Stimulated activated CD4-positive, alpha-beta T cell treated with anti-CD3 and anti-CD28 coated beads, Interleukin-4, amount 100 ng/mL, for 24 hours (primary cell): ENCODE measurements at places on chromosomes 6 and 20.

- DNase-seq: no peak
Observed at GRCh38 chr6:28996844-28997510, 8.1 kb downstream of the ZNF311 start.

DNA sequence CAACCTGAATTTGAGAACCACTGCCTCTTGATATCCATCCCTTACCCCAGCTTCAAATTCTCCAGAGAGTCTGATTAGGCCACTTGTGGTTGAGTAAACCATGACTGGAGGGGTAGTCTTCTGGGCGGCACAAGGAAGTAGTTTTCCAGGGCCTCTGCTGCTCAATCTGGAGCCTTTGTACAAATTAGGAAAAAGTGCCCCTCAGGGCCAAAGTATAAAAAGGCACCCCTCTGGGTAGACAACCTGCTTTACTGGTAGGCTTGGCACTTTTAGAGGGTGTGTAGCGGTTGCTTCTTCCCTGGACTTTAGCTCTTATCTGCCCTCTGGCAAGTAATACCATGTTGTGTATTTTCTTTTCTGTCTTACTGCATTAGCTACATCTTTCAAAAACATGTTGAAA, 32.9 kb upstream of the RPL7L1 start:
- no peak for DNase-seq

- DNase-seq: peak; percentile 68
Observed at GRCh38 chr20:57622579-57623381, 2.6 kb upstream of the ZBP1 start.

- no peak for DNase-seq
Observed at GRCh38 chr6:149443411-149444181, 41.2 kb downstream of the ZC3H12D start.

DNA sequence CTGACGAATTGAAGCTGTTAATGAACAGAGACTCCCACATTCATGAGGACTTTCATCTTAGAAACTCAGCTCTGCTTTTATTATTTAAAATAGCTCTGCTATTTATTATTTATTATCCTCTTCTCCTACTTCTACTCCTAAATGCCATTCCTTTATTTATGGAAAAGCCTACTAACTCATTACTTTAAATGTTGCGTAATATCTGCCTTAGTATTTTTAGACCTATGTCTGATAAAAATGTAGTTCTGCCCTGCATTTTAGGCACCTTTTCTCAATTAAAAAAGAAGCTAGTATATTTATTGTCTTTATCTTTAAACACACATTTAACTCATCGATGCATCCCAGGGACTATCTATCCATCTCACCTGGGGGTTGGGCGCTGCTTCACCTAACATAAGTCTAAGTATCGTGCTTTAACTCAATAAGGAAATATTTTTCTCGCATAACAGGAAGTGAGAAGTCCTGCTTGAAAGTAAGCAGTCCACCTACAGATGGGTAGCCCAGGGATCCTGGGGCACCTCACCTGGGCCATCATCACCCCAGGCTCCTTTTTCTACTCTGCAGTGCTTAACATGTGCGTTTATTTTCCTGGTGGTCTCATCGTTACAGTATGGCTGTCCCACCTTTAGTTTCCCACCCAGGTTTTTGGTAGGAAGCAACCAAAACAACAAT, 31.3 kb upstream of the FAM184A start:
- no peak for DNase-seq

DNA sequence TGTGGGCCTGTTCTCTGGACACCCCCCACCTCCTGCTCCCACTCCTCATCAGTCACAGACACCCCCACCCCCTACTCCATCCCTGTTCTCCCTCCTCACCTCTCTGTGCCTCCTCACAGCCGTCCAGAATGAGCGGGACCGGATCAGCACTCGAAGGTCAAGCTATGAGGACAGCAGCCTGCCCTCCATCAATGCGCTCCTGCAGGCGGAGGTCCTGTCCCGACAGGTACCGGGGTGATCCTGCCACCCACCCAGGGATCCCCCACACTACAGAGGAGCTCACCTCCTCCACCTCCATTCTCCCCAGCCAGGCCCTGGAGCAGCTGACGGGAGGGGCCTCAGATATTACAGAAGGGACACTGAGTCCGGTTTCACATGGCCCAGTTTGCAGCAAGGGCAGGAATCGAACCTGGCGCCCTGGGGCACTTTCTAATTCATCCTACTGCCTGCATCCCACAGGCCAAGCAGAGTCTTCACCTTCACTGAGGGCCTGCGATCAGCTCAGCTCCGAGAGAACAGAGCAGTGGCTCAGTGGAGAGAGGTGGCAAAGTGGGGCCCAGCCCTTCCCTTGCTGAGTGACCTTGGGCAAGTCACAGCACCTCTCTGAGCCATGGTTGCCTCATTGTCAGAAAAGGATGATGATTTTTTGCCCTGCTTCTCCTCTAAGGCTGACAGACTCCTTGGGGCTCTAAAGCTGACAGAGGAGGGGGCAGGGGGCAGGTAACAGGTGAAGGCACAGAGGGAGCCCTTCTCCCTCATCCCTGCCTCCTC, 58.3 kb downstream of the HNF4A start:
- DNase-seq: no peak

DNA sequence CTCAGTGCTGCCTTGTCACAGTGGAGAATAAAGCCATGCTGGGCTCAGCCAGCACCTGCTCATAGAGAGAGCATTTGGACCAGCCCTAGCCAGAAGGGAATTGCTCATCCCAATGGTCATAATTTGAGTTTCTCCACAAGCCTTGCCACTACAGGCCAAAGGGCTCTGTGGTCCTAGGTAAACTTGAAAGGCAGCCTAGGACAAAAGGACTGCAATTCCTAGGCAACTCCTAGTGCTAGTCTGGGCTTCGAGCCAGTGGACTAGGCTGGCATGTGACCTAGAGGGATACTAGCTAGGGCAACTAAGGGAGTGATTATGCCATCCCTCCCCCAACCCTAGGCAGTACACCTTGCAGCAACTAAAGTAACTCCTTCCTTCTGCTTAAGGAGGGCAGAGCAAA, 516.2 kb downstream of the BCKDHB start:
- DNase-seq: no peak

- no peak for DNase-seq
Observed at GRCh38 chr20:16404640-16405039, 168.6 kb downstream of the KIF16B start.

GRCh38 chr6:107264357-107264840, 149.1 kb upstream of the BEND3 start:
- DNase-seq: no peak

DNA sequence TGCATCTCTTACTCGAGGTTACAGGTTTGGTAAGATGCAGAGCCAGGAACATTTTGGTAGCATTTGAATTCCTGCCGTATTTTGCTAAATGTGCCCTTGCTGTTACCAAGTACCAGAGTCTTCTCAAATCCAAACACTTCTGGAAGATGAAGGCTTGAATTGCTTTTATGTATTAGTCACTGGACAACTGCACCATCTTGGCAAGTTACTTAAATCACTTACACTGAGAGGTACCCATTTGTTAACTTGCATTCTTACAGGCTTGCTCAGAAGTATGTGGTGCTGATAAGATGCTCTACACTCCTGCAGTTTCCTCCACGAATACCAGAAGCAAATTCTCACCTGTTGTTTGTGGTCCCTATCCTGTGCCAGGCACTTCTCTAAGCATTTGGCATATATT, 12.7 kb downstream of the IL22RA2 start:
- DNase-seq: no peak

DNA sequence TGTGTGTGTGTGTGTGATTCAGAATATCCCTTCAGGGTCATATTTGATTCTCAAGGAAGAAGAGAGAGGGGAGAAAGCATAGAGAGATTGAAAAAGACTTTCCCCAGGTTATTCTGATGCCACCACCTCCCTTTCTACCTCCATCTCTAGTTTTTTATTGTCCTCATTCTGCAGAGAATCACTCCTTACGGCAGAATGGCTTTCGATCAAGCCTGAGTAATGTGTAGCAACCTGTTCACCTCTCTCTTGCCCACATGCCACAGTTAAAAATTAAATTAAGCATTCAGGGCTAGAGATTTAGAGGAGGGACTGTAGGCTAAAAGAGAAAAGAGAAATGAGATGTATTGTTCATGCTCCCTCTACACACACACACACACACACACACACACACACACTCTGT, 18.1 kb downstream of the KLHL32 start:
- DNase-seq: no peak

DNA sequence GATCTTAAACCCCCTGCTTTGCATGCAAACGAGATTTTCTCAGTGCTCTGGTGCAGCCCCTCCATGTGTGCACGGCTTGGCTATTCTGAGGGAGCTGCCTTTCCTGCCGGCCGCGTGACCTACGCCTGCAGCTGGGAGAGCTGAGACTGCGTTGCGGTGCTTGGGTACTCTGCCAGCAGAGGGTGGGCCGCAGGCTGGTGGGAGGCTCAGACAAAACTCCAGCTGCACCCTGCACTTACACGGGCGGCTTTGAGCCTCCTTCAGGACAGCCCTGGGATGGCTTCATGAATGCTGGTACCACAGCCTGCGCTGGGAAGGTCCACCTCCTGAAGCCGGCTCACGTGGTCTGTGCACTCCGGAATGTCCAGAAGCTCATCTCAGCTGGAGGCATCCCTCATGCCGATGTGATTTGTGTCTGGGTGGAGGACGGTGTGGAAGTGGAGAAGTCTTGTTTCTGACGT, 223.7 kb downstream of the DLL1 start:
- DNase-seq: no peak

GRCh38 chr6:1389369-1390132, at the start of gene FOXF2:
FOXF2 (plus strand) TSS chr6:1389576; CDS start chr6:1389948, 372 bp downstream.
- DNase-seq: no peak

- no peak for DNase-seq
Observed at GRCh38 chr6:36791521-36792135, 47.6 kb downstream of the CPNE5 start.

GRCh38 chr20:48205281-48205782, 420.1 kb upstream of the SULF2 start:
- no peak for DNase-seq

GRCh38 chr6:16316741-16317251, 78.4 kb downstream of the GMPR start:
- peak; percentile 33 for DNase-seq

DNA sequence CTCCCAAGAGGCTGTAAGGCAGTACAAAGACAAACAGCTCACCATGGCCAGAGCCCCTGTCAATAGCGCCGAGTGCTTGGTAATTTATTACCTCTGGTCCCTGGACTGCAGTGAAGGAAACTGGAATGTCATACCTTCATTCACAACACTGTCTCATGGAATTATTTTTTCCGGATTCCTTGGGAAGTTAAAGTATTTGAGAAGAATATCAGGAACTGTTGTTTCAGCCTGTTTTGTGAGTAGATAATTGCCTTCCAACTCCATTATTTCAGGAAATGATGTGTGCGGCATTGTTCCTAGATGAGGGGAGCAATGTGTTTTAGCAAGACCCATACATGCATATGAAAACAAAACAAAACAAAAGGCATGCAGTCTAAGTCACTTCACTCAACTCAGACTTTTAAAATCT, 64.0 kb downstream of the BLOC1S5 start:
- no peak for DNase-seq

- no peak for DNase-seq
Observed at GRCh38 chr20:3077618-3078134, 6.3 kb downstream of the OXT start.

DNA sequence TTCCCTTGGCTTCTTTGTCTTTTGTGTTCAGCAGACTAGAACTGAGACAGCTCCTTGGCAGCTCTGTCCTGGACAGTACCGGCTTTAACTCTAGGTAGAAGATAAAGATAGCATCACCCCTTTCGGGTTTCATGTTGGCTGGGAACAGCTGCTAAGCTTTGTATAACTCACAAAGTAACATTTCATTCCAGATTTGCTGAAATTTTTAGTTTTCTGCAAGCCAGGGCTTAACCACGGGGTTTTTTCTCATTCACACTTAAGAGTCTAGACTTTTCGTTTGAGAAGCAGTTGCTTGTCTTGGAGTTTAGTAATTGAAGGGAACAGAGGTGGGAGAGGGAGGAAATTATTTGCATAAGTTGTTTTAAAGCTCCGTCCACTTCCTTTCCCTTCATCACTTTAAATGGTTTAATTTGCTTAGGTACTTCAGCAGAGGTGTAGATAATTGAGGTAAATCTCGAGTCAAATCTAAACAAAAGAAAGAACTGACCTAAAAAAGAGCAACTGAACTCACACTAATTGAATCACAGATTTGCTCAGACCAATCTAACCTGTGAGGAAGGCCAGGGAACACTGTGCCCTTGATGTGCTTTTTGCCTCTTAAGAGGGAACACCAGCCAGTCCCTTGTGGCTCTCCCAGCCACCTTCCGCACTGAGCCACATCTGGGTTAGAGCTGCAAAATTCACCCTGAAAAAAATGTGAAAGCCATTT, 48.3 kb downstream of the RREB1 start:
- DNase-seq: no peak

GRCh38 chr20:63371291-63371865, 10.2 kb upstream of the CHRNA4 start:
- no peak for DNase-seq

DNA sequence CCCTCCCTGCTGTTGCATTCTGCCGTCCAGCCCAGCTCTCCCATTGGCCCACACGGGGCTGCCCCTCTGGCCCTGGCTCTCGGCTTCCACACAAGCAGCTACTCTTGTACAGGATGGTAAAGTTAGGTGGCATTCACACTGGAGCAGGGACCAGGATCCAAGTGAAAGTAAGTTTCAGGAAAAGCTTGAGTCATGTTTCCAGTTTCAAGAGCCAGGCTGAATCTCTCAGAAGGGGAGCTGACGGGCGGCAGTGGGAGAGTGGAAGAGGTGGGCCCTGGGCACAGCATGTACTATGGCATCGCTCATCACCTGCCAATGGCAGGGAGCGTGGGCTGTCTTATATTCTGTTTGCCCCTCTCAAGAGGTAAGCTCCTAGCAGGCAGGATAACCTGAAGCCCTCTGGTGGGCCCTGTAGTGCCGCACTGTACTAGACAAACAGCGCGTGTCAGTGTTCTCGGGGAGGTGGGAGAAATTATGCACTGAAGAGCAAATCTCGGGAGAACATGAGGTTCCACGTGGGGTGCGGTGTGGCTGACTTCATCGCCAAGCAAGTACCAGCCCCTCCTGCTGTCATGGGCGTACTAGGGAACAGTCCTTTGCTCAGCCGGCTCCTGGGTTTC, 241.5 kb downstream of the NRN1 start:
- DNase-seq: no peak

- no peak for DNase-seq
Observed at GRCh38 chr6:3803627-3804468, 45.3 kb upstream of the FAM50B start.

DNA sequence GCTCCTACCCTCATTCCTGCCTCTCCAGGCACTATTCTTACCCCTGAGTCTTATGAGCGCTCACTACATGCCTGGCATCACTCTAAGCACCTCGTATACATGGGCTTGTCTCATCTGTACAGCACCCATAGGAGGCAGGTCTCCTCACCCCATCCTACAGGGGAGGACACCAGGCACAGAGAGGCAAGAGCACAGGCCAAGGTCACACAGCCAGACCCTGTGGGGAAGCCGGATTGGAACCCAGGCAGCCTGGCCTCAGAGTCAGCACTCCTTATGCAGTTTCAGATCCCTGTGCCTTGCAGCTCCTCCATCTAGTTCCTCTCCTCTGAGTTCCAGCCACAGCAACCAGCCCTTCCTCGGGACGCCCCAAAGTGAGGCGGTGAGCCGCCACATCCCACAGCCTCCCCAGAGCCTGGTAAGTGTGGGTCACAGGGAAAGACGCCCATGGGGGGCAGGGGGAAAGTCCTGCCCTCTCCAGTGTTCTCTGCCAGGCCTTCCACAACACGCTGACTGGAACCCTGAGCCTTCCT, 103.3 kb downstream of the NFATC2 start:
- DNase-seq: no peak
